ENCODE measurements at places on chromosomes 16 and 17.

DNA sequence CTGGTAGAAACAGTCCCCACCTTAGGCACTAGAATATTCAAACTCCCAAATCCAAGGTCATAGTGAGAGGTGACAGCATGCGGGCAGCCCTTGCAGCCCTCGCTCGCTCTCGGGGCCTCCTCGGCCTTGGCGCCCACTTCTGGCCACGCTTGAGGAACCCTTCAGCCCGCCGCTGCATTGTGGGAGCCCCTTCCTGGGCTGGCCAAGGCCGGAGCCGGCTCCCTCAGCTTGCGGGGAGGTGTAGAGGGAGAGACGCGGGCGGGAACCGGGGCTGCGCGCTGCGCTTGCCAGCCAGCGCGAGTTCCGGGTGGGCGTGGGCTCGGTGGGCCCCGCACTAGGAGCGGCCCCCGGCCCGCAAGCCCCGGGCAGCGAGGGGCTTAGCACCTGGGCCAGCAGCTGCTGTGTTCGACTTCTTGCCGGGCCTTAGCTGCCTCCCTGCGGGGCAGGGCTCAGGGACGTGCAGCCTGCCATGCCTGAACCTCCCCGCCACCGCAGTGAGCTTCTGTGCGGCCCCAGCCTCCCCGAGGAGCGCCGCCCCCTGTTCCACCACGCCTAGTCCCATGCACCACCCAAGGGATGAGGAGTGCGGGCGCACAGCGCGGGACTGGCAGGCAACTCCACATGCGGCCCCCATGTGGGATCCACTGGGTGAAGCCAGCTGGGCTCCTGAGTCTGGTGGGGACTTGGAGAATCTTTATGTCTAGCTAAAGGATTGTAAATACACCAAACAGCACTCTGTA is 45.0 kb downstream of the KPNA2 start:
- no peak for DNase-seq

- DNase-seq = no peak
These were observed 112.0 kb upstream of the SMURF2 start for GRCh38 chr17:64773836-64774761.

DNA sequence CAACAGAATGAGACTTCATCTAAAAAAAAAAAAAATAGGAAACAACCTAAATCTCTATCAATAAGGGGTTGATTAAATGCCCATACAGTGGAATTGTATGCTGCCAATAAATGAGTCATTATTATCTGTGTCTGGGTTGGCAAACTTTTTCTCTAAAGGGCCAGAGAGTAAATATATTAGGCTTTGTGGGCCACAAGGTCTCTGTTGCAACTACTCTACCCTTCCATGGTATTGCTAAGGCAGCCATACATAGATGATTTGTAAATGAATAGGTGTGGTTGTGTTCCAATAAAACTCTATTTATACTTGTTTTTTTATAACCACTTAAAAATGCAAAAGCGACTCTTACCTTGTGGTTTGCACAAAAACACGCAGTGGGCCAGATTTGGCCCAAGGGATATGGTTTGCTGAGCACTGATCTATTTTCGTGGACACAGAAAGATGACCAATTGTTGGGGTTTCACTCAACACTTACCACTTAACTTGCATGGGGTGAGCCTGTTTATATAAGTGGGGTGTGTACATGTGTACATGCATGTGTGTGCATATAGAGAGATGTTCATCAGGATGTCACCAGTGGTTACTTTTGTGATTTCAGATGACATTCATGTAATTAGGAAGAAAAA is 12.4 kb upstream of the IL4R start:
- no peak for DNase-seq

DNA sequence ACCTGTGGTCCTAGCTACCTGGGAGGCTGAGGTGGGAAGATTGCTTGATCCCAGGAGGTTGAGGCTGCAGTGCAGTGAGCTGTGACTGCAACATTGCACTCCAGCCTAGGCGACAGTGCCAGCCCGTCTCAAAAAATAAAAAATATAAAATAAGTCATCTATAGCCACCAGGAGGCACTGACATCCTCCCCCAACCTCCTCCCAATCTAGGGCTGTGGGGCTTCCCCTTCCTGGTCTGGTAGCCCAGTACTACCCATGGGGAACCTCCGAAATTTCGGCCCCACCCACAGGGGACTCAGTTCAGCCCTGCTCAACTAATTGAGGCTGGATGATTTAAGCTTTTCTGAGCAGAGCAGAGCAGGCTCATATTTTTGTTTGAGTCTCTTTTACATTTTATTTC is 3.2 kb downstream of the ZSCAN10 start:
- peak; percentile 47 for DNase-seq

DNA sequence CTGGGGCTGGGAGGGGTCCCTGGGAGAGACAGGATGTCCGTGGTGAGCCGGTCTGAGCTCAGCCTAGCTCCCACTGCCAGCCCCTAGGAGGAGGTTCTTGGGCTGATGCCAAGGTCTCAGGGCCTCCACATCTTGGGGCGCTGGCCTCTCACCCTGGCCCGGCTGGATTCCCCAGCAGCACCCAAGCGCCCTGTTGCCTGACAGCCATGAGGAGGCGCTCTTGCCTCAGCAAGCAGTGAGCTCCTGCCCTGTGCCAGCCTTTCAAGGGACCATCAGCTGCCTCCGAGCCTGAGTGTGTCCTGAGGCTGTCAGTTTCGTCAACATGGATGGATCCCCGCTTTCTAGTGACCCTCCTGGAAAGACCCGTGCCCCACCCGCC is 234.9 kb upstream of the CIBAR2 start:
- no peak for DNase-seq

DNA sequence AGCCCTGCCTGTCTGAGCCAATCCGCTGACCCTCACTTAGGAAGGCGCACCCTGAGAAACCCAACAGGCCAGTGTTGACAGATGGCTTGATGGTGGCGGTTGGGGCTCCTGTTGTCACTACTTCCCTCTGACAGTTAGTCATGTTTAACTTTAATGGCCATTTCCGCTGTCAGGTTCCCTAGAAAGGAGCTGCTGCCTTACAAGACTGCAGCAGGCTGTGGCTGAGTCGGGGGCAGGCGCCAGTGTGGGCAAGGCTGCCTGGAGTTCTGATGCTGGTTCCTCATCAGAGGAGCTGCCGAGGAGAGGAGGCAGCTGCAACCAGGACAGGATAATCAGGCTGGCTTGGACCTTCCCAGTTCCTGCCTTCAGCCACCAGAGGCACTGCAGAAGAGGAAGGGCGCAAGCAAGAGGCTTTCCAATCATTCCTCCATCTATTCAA is 223.2 kb upstream of the DYNLRB2 start:
- DNase-seq = no peak

DNA sequence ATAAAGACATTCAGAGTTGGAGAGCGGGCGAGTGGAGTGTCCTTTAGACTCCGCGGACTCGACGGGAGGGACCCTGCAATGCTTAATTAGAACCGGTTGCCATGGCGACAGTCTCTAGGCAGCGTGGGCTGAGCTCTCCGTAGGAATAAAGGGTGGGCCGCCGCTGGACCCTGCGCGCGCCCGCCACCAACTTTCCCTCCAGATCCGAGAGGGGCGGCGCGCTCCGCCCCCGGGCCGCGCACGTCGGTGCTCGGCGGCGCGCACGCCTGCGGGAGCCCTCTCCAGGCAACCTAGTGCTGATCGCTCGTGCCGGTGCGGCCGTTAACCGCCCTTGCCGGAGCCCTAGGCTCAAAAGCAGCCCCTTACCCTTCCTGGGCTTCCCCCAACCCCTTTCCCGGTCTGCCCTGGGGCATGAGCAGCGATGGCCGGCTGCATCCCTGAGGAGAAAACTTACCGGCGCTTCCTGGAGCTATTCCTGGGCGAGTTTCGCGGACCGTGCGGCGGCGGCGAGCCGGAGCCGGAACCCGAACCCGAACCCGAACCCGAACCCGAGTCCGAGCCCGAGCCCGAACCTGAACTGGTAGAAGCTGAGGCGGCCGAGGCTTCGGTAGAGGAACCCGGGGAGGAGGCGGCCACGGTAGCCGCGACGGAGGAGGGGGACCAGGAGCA is at the start of gene PPM1E:
PPM1E (plus strand) TSS at position 278 of the 669 bp plus-strand sequence.
- no peak for DNase-seq

- DNase-seq = no peak
These were observed 13.8 kb downstream of the C17orf50 start for GRCh38 chr17:35774499-35774898.

DNA sequence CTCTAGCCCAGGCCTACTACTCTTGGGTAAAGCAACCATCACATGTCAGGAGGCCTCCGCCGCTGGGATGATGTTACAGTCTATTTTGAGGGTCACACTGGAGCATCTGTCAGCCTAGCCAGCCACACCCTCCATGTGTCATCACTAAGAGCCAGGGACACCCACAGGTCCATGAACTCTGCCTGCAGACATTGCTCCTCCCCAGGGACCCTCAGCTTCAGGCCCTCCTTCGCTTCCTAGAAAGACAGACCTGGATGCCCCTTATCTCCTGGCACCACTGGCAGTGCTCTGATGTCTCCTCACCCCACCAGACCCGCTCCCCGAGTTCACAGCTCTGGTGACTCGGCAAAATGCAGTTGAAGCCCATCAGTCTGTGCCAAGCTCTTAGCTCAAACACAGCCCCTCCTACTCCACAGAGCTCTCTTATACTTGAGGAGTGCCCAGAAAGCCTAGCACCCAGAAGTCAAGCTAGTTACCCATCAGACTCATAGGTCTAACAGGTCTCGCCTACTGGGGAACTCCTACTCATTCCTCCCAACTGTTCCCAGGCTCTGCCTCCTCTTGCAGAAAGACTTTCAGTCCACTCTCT is 5.9 kb downstream of the RANBP10 start:
- DNase-seq = no peak

GRCh38 chr17:69654981-69655855 is 240.7 kb downstream of the MAP2K6 start:
- no peak for DNase-seq

DNA sequence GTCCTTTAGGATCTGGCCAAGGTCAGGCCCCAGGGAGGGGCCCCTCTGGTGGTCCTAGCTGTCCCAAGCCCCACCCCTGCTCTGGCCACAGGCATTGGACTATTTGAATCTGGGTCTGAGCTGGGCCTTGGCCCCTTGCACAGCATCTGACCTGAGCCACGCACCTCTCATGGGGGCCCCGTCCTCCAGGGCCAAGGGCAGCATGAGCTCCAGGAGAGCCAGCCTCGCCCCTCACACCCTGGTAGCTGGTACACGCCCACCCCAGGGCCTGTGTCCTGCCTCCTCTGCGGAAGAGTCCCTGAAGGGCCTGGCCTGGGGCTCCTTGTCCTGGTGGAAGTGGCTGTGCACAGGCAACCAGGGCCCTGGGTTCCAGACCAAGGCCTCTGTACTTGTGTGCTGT is 23.8 kb downstream of the ENDOV start:
- no peak for DNase-seq

DNA sequence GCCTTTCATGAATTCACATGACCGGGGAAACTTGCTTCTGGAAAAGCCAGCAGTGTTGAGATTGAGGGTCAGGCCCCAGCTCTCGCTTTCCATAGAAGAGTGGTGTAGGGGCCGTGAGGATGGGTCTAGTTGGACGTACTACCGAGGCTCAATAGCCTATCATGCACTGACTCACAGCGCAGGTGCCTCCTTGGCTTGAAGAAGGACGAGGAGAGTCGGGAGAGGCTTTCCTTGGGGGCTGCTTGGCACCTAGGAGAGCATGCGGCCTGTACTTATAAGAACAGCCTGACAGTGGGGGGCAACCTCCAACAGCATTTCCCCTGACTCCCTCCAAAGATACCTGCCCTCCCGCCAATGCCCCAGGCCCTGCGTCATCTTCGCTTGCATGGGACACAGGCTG is 37.6 kb downstream of the WSCD1 start:
- DNase-seq = no peak

DNA sequence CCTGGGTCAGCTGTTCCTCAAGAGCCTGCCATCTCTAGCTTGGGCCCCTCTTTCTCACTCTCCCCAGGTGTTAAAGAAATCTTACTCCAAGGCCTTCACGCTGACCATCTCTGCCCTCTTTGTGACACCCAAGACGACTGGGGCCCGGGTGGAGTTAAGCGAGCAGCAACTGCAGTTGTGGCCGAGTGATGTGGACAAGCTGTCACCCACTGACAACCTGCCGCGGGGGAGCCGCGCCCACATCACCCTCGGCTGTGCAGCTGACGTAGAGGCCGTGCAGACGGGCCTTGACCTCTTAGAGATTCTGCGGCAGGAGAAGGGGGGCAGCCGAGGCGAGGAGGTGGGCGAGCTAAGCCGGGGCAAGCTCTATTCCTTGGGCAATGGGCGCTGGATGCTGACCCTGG is 6.8 kb downstream of the CNP start:
- DNase-seq = no peak

DNA sequence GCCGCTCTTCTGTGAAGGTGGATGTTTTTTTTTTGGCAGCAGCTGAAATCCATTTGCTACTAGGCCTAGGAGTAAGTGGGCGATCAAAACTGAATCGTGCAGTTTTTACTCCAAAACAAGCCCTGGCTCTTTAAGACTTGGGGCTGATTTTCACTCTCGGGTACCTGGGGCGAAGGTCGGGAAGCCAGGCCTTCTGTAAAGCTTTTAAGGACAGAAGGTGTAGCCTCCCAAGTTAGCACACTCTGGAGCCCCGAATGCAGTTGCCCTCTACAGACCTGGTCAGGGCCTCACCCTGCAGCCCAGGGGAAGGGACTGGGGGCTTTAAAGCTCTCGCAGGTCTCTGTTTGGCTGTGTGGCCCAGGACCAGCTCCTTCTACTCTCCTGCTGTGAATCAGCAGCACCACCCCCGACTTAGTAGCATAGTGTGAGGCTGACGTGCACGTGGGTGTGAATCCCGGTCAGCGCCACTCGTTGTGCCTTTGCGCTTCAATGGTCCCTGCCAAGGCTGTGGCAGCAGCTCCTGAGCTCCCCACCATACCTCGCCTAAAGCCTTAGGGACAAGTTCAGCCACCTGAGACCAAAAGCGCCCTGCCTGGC is 49.9 kb downstream of the TMEM235 start:
- DNase-seq = no peak

DNA sequence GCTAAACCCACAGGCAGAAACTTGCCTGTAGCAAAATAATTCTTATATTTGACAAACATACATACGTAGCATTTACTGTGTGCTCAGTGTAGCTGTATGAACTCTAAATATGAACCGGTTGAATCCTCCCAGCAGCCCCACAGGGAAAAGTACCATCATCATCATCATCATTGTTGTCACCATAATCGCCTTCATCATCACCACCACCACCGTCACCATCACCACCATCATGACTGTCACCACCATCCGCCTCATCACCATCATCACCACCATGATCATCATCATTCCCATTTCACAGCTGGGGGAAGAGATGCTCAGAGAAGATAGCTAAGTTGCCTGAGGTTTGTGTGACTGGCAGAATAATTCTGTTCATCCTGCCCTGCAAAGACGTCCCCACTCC is 81.7 kb downstream of the IRF8 start:
- DNase-seq = no peak
